ENCODE measurements at places on chromosomes 7 and 10.
A peak's percentile ranks its signal among the peaks of the same experiment; 100 is the strongest.

DNA sequence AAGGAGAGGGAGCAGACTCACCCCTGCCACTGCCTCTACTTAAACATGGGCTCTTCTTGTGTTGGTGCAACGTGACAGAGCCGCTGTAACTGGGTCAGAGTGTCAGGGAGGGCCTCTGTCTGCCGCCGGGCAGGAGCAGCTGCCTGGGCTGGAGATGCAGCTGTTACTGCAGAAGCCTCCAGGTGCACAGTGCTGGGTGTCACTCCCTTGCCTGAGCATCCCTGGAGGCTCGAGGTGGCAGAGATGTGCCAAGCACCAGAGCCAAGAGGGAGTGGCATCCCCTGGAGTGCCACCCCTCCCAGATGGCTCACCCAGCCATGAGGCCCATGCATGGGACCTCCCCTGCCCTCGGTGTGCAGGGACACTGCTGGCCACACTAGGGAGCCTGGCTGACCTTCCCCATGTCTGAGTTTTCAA lies 145.7 kb downstream of the PRPF18 start:
- no peak for DNase-seq

- DNase-seq: peak; percentile 45
Measured at GRCh38 chr10:61896854-61897661, 4.4 kb upstream of the ARID5B start.

DNA sequence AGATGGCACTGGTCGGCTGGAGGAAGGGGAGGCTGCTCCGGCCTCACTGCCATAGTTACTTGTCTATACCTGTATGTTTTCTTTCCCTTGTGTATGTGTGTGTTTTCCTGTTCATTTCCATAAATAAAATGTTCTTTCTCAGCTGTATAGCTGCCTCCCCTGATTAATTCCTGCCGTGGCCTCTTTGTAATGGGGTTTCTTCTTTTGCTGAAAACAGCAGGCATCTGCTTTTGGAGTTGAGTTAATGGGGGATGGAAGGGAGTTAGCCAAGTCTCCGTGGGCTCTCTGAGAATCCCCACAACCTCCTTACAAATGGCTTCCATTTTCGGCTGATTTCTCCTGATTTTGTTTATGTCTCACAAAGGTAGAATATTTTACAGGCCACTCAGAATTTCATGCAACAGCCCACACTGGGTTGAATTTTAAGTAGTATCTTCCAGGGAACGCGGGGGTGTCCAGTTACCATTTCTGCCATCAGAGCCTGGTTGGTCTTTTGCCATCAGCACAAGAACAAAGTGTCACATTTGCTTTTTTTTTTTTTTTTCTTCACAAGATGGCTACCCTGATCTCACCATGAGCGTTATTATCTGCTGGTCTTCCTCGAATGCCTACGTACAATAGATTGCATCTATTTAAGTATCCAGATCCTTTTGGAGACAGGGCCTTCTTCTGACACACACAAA lies 88.1 kb upstream of the NRP1 start:
- DNase-seq: no peak

DNA sequence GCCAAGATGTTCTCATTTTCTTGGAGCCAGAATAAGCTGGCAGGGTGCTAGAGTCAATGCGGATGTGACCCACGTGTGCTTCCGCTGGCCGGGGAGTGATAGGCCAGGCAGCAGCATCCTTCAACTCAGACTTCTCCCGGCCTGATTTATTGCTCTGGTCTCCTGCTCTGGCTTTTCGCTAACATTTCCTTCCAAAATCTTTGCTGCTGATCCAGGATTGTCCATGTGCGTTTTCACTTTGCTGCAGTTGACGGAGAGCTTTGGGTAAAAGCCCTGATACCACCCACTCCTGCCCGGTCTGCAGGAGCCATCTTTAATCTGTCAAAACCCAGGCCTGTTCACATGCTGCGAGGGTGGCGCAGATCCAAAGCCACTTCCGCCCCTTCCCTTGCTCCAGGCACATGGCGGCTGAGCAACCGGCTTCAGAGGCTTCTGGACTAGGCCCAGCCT lies 106.8 kb downstream of the CYP26A1 start:
- DNase-seq: no peak

- no peak for DNase-seq
Measured at GRCh38 chr10:101567165-101568006, 20.7 kb downstream of the POLL start.

- no peak for DNase-seq
Measured at GRCh38 chr7:158810846-158811245, 18.5 kb downstream of the ESYT2 start.

GRCh38 chr10:78757344-78757925 lies 311.3 kb upstream of the ZMIZ1 start:
- no peak for DNase-seq

GRCh38 chr10:88131511-88132139 lies 268.2 kb downstream of the PTEN start:
- DNase-seq: no peak

DNA sequence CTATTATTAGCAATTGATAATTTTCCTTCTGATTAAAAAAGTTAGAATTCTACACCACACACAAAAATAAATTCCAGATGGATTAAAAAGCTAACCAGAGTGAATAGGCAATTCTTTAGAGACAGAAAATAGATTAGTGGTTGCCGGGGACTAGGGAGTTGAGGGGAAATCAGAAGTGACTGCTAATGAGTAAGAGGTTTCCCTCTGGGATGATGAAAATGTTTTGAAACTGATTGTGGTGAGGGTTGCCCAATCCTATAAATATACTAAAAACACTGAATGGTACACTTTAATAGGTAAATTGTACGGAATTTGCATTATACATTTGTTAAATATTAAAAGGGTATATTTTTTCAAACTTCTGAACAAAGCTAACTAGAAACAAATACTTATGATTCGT lies 214.9 kb downstream of the GPAM start:
- DNase-seq: no peak

DNA sequence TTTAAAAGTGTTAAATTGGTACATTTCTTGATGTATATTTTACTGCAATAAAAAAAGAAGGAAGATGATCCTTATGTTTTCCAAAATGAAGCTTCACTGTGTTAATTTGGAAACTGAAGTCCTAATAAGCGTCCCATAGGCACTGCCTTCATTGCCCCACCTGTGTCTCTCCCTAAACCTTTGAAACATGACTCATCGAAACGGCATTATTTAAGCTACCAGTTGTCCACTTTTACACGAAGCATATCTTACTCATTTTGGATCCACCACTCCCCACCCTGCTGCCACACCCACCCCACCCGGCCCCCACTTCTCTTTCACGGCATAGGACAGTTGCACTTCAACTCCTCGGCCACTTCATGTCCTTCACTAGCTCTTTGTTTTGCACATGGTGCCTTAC lies 85.5 kb downstream of the KIAA1549 start:
- no peak for DNase-seq

DNA sequence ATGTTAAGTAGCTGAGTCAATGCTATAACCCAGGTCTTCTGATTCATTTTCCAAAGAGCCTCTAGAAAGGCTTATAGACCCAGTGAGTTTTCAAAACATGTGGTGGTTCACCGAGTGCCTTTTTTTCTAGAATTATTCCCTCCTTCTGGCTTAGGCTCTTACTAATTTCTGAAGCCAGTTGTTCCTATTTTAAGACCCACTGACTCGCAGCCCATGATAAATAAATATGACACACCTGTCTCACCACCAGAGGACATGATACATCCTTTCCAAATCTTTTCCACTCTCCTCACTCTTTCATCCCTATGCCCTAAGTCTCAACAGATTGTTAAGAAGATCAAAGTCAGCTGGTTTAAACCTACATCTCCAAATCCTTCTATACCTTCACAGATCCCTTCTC lies 126.0 kb upstream of the WNT16 start:
- no peak for DNase-seq

DNA sequence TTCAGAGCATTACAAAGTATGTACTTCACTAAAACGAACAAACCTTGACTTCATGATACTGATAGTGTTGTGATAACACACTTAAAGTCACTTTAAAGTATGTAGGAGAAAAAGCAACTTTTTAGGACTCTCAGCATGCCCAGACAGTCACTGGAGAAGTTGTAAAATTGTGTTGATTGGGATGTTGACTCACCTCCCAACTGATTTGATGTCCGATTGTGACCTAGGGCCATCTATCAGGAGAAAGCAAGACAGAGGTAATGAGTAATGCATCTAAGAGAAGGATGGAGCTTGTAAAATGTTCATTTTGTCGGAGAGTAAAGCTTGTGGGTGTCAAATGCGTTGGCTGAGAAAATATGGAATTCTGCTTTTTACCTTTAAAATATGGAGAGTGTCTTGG lies 135.4 kb upstream of the SEMA3D start:
- no peak for DNase-seq

DNA sequence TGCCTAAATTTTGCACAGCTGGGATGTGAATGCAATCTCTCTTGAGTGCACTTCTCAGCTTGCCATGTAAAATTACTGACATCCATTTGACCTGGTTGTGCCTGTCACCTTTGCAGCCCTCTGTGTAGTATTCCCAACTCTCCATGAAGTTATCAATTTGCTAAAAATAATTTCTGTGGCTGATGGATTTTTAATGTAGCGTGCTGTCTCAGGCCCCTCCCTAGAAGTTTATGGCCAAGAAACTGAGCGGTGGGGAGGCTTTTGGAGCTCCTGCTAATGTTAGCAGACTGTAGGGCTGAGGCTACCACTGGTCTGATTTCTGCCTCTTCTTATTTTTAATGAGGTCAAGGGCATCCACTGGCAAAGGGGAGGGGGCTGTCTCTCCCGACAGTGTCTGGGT lies 577.0 kb upstream of the DPP6 start:
- no peak for DNase-seq

DNA sequence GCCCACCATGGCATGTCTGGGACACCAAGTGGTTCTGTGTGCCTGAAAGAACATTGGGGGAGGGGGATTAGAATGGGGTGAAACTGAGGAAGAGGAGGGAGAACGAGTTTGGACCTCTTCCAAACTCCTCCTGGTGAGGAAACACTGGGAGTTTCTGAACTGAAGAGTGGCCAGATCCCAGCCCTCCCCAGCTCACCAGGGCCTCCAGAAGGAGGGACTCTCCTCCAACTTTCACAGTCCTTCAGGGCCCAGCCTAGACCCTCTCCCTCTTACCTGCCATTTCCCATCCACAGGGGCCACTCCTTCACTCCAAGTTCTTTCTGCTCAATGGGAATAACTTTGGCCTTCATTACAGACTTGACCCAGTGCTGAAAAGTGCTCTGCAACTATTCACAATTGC lies 132.0 kb upstream of the FOXK1 start:
- no peak for DNase-seq

DNA sequence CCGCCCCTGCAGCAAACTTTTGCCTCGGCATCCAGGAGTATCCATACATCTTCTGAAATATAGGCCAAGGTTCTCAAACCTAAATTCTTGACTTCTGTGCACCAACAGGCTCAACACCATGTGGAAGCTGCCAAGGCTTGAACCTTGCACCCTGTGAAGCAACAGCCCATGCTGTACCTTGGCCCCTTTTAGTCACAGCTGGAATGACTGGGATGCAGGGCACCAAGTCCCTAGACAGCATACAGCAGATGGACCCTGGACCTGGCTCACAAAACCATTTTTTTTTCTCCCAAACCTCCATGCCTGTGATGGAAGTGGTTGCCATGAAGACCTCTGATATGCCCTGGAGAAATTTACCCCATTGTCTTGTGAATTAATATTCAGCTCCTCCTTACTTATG lies 233.8 kb upstream of the KCND2 start:
- no peak for DNase-seq

DNA sequence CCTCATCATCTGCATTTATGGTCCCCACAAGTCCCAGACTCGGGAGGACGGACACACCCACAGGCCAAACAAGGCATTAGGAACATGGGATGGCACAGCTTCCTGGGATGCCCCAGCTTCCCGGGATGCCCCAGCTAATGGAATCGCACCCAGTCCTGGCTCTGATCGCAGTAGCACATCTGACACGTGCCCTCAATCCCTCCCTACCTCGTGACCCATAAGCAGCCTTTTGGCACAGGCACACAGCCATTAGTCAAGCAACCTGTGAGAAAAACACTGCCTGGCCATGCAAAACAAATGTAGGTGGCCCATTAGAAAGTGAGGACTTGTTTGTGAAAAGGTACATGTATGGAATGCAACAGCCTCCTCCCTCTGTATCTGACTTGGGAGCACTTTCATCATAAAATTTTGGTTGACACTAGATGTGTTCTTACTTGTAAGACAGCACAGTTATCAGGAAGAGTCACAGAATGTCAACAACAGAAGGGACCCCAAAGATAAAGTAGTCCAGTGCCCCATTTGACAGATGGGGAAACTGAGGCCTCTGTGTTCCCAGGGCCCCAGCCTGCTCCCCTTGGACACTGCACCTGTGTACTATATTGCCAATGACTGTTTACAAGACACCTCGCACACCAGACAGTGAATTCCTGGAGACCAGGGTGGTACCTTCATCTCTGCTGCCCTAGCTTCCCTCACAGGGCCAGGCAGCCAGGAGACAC lies 34.4 kb downstream of the DLG5 start:
- no peak for DNase-seq

DNA sequence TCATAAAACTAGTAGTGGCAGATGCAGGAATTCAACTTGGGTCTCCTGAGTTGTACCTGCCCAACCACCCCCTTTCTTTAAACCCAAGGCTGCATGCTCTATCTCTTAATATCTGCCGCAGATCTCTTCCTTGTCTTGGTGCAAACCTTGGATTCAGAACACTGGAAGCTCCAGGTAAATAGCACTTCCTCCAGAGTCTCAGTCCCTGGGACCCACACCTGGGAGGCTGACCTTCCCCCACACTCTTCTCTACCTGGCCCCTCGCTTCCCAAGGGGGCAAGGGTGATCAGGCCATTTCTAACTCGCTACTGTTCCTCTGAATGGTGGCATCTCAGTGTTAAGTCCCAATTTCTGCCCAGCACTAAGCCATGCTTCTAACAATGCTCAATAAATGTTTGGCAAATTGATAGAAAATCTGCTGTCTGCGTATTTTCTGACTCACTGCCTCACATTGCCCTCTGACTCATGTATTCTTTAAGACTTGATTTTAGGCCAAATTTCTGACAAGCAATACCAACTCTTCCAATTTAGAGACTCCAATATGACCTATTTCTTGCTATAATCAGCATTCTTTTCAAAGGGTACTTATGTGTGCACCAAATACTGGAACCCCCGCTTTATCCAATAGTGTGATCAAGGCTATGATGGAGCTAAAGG lies 68.0 kb upstream of the PPP1R3C start:
- no peak for DNase-seq

GRCh38 chr10:125726914-125727313 lies 7.4 kb downstream of the EDRF1 start:
- DNase-seq: no peak

All from GM12891 (cell line).